ENCODE measurements at places on chromosomes 1 and 21.

GRCh38 chr1:32554288-32554687 is 15.1 kb downstream of the ZBTB8A start:
- no peak for DNase-seq

- DNase-seq, result no peak
Observed at GRCh38 chr1:234920136-234920842, 208.3 kb downstream of the TOMM20 start.

- DNase-seq, result no peak
Observed at GRCh38 chr1:180912211-180912800, 391 bp upstream of the KIAA1614 start.

GRCh38 chr1:187513190-187513589 is 684.4 kb downstream of the PLA2G4A start:
- DNase-seq, result no peak
